ENCODE measurements at places on chromosomes 6 and 20.

DNA sequence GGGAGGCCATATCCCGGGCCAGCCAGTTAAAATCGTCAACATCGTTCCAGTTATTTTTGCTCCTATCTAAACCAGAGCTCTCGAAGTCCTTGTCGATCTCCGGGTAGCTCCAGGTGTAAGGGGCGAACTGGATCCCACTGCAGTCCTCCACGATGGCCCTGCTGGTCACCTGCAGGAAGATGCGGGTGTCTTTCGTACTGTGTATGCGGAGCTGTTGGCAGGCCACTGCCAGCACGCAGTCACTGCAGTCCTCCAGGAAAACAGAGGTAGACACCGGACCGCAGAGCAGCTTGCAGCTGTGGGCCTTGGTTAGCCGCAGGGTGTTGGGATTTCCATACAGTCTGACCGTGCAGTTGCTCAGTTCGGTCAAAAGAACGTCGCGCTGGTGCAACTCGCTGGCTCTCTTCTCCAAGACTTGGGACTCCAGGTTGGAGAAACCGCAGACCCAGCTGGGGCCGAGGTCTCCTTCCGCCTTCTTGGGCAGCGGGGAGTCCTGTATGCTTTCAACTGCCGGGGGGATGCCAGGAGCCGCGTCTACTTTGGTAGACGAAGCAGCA lies 742 bp downstream of the TBCC start:
- peak; percentile 37 for DNase-seq

- no peak for DNase-seq
Measured at GRCh38 chr6:142276256-142276655, 25.6 kb upstream of the ADGRG6 start.

DNA sequence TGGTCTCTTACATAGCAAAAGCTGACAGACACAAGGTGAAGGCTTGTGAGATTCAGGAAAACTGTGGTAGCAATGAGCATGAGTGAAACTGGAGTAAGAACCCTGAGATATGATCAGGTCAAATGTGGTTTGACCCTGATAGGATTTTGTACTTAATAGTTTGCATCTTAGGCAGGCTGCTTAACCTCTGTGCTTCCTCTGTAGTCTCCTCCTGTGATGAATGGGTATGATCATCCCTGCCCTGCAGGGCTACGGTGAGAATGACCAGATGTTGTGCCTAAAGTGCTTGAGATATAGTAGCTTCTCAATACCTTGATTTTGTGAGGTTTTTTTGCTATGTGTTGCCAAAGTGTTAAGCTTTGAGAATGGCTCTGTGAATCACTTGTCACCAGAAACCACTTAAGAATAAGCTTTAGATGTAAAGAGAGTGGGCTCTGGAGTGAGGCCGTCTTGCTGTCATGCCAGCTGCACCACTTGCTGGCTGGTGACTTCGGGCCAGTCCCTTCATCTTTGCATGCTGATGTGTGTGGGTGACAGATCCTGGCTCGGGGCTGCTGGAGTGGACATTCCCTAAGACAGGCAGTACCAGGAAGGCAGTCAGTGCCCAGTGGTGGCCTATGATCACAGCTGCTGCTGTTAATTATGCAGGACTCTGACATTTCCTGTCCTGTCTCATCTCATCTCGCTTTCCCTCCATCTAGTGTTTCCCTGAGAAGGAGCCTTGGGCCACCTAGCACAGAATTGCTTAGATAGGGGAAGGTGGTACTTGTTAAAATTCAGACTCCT lies 254.7 kb downstream of the NFATC2 start:
- no peak for DNase-seq

DNA sequence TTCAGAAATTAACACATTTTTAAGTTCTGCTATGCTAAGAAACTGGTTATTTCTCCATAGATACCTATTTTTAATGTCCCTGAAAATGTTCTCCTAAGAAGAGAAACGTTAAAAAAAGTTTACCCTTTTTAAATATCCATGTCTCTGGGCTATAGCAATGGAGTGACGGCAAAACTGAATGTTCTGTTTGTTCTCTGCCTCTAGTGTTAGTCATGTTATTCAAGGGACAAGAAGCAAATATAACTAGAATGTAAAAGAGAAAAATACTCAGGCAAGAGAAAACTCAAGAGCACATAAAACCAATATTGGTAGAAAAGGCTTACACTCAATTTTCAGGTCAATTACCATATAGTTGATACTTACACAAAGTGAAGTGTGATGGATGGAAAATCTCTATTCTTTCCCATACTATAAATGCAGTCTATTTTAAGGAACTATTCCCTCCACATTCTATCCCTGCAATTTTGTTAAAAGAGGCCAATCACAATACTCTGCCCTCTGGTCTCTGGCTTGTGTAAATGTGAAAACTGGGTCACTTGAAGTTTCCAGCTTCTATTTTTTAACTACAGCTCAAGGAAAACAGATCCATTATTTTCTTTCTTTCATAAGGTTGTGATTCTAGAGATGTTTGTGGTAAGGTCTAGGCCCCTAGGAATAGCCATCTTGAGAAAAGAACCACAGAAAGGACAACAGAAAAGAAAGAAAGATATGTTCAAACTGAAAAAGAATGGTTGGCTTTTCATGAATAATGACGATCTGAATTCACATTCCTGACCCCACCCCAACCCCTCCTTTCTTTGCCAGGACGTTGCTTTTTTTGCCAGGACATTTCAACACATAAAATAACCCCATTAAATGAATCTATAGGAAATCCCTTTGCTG lies 200.3 kb upstream of the FAM83B start:
- DNase-seq, result no peak

- no peak for DNase-seq
Measured at GRCh38 chr6:90409700-90410099, 113.1 kb upstream of the BACH2 start.

GRCh38 chr6:105545228-105545920 lies 142.5 kb upstream of the PREP start:
- no peak for DNase-seq

- no peak for DNase-seq
Measured at GRCh38 chr6:29705389-29706231, 17.6 kb upstream of the HLA-F start.
